ENCODE measurements at places on chromosomes 12 and 14.

- DNase-seq, result no peak
These were observed 4.7 kb upstream of the PLBD1 start for GRCh38 chr12:14572401-14572800.

- DNase-seq, result no peak
These were observed 23.6 kb downstream of the NR1H4 start for GRCh38 chr12:100497105-100497795.

DNA sequence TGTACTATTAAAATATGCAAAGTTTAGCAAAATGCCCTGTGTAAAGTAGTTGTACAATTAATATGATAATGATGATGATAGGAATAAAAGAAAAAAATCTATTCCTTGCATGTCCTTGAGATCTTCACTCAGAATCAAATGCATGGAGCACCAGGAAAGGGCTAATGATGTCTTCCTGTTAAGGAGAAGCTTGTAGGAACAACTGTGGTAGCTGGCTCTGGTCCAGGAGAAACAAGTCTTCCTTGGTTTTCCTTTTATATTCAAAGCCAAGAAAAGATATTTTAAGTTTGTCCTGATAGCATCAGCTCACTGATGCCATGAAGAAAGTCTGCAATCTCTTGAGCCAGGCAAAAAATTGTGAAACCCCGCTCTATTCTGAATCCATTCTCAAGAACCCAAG lies 138.9 kb downstream of the PIK3C2G start:
- no peak for DNase-seq

DNA sequence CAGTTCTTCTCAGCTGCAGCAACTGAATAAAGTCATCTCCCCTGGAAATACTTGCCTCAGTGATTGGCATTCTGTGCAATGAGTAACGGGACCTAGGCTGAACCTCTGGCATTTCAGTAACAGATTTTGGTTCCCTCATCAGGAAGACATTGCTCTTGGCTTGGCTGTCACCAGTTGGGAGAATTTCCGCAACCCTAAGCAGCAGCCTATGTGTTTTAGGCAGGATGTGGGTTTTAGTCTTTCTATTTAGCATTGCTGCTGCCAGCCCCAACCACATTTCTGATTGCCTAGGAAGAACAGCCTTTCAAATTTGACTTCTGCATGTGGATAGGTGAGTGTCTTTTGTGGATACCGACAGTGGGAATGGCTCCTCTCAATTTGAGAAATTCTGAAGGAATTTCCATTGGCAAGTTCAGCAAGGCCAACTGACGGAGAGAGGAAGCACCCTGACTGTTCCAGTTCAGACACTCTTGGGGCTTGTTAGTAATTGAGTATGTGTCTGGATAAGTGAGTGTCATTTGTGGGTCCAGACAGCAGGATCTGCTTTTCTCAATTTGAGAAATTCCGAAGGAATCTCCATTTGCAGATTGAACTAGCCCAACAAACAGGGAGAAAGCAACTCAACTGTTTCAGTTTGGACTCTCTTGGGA lies 19.0 kb upstream of the CLEC2A start:
- no peak for DNase-seq

DNA sequence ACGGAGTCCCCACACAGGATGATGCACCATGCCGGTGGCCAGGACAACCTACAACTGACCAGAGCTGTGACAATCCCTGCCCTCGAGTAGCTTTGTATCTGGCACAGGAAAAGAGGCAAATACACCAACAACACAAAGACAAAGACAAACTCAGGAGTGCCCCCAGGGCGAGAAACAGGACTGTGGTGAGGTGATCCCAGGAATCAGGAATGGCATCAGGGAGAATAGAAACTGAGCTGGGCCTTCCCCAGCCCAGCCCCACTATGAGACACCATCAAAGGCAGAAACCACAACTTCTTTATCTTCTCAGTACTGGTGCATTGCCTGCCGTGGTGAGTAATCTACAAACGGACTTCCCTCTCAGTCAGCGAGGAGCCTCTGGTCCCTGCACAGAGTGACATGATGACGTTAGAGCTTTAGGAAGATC lies 157.7 kb downstream of the TTC7B start:
- no peak for DNase-seq

- DNase-seq, result no peak
These were observed 7.5 kb upstream of the CCDC177 start for GRCh38 chr14:69582212-69582611.

- DNase-seq, result no peak
These were observed 19.5 kb downstream of the COX16 start for GRCh38 chr14:70340002-70340401.

GRCh38 chr12:19189522-19189921 lies 60.0 kb downstream of the PLEKHA5 start:
- no peak for DNase-seq

DNA sequence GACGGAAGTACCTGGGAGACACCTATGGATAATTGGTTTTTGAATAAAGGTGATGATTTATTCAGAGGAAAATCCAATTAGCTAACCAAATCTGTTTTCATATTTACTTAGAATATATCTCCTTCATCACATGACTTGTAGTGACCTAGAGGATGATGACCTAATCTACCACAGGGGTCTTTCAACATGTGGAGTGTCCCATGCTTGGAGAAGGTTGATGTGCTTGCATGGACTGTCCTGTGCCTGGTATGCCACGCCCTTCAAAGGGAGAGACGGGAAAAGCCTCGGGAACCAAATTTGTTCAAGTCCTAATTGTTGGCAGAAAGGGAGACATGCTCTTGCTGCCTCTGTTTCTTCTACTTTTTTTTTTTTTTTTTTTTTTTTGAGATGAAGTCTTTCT lies 11.8 kb upstream of the PAPLN start:
- DNase-seq, result no peak

DNA sequence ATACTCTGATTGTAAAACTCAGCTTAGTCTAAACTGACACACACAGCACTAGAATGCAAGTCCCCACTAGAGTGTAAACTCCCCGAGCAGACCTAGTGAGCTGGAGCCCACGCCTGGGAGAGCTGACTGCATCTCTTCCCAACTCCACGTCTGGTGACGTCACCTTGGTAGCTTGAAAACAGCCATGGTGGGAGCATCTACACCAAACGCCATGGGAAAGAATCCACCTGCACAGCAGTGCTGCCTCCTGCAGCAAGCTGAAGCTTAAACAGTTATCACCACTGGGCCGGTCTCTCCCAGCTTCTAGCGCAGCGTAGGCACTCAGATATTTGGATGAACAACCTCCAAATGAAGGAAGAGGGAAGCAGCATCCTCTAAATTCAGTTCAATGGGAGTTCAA lies 4.3 kb upstream of the PAPLN start:
- no peak for DNase-seq

GRCh38 chr14:23423657-23424056 lies 11.8 kb downstream of the MYH7 start:
- no peak for DNase-seq

DNA sequence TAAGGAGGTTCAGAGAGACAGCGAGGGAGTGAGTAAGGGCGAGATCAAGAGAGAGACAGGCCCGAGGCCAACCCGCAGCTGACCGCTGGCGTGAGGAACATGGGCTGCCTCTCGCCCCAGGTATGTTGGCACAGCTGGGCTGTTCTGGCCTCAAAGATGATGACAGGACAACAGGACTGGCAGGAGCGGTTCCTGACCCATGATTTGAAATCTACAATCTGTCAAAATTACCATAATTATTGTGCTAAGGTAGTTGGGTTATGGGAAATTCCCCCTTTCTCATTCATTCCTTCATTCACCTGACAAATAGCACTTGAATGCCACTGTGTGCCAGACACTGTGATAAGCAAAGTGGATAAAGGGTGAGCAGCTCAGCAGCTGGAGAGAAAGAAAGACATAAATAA lies 5.1 kb upstream of the ENDOU start:
- DNase-seq, result no peak

DNA sequence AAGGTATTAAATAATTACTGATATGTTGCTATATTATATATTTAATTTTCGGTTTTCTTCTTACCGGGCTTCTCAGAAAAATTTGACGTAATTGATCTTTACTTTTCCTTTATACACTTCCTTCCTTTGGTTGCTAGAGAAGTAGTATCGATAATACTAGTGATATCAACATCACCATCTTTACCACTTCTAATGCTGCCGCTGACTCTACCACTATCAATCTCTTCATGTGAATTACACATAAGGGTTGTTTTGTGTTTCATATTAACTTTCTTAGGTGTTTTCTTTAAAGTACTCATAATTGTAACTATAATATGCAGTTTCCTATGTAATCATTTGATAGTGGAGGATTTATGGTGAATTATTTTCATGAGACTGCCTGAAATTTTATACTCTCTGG lies 30.9 kb upstream of the KLRF1 start:
- DNase-seq, result no peak

- DNase-seq, result no peak
These were observed 51.4 kb upstream of the OR9K2 start for GRCh38 chr12:55074806-55075205.

GRCh38 chr12:129325566-129325965 lies 472.3 kb downstream of the GLT1D1 start:
- DNase-seq, result no peak

DNA sequence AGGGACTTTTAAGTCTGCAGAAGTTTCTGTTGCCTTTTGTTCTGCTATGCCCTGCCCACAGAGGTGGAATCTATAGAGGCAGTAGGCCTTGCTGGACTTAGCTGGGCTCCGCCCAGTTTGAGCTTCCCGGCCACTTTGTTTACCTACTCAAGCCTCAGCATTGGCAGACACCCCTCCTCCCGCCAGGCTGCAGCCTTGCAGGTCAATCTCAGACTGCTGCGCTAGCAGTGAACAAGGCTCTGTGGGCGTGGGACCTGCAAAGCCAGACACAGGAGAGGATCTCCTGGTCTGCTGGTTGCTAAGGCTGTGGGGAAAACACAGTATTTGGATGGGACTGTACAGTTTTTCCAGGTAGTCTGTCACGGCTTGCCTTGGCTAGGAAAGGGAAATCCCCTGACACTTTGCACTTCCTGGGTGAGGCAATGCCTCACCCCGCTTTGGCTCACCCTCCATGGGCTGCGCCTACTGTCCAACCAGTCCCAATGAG lies 43.7 kb downstream of the CCDC59 start:
- no peak for DNase-seq

- DNase-seq, result no peak
These were observed 58.4 kb downstream of the SPTSSA start for GRCh38 chr14:34403646-34404045.

DNA sequence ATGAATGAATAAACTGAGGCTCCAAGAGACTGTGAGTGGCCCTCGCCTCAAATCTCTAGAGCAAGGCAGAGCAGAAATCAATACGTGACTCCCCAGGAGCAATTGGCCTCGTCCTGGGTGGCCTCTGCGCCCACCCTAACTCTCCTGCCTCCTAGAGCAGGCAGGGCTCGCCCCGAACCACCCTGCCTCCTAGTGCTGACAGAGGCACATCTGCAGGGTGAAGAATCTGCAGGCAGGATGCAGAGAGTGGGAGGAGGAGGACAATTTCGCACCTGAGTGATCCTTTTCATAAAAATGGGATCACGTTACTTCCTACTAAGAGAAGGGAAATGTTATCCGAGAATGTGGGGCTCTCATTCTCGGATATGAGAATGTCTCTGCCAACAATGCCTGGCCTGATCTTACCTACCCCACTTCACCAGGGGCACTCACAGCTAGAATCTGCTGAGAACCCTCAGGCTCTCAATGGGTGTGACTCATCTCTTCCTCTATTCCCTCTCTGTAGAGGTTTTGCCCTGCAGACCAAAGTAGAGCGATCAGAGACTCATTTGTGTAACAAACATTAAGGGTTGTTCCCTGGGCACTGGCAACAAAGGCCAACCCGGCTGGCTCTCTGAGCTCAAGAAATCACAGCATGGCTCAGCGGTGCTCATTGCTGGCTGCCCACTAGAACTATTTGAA lies 61.7 kb upstream of the BCL2L14 start:
- no peak for DNase-seq
